GDM1 (cell line): ENCODE measurements at places on chromosomes 6 and 20.

DNA sequence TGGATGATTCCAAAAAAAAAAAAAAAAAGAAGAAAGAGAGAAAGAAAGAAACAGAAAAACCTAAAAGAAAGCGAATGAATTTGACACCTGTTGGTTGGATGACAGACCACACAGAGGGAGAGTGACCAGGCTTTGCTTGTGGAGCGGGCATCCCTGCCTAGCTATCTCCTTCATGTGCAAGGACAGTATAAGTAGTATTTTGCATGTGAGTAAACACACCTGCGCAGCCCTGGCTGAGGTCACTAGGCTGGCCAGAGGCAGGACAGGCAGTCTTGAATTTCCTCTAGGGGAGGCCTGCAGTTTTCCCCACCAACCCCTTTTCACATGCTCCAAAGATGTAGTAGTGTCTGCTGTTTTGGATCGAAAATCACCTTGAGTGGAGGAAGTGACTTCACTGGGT lies 126.4 kb downstream of the CCDC170 start:
- DNase-seq = no peak

DNA sequence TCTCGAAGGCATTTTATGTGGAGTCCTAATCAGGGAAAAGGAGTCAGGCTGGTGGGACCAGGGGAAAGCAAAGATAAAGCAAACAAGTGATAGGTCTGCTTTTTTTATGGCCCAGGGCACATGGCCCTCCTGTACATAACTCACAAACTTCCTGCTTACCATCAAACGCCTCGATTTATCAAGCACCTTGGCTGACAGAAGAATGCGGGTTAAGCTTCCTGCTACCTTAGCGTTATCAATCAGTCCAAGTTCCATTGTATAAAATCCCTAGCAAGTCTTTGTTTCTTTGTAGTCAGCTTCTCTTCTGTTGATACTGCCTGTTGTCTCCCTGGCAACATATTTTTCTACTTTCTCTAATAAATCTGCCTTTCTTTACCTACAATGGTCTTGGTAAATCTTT lies 4.1 kb upstream of the TRIM27 start:
- no peak for DNase-seq

GRCh38 chr6:65113581-65113980 lies 593.4 kb downstream of the EYS start:
- DNase-seq = no peak

- no peak for DNase-seq
Observed at GRCh38 chr6:160274871-160275510, 16.4 kb upstream of the SLC22A2 start.

DNA sequence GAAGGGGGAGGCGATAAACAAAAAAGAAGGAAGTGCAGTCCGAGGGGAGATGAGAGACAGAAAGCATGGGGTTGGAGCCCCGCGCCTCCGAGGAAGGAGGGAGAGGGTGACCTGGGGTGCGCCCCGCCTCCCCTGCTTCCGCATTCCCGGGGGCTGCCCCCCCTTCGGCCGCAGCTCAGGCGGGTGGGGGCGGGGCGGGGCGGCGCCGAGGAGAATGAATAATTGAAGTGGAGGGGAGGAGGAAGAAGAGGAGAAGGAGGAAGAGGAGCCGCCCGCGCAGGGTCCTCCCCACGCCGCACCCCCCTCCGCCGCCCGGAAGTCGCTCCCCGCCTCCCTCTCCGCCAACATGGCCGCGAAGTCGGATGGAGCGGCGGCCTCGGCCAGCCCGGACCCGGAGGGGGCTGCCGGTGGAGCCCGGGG lies at the start of gene XKR7:
Gene XKR7, plus strand, starts transcription at position 322 of the 420 bp plus-strand sequence. Its CDS starts 25 bp downstream, at position 347.
- peak; percentile 53 for DNase-seq

DNA sequence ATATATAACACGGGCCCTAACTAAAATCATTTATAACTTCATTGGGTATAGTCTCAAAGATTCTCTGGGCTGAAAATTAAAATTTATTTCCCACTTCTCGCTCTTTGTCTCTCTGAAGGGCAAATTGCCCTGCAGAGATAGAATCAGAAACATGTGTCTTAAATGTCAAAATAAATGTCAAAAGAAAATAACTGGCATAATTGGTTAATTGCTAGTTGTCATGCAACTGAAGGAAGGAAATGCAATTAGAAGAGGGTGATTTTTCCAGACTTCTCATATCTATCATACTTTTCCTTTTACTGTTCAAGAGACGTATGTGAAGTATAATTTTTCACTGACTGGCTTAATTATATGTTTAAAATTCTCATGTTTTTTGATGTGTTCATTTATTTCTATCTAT lies 80.3 kb upstream of the HMGCLL1 start:
- no peak for DNase-seq

DNA sequence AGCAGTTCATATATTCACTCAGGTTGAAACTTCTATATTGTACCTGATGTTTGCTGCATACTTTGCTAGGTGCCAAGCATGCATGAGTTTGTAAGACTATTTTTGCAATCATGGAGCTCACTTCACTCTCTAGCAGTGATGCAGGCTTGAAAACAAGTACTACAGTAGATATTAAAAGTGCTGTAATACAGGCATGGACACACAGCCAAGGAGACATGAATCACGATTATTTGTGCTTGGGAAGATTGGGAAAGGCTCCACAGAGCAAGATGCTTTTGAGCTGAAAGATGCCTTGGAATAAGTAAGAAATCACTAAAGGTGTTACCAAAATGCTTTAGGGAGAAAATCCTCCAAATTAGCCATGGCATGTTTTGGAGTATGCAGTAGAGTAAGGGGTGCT lies 427.4 kb downstream of the UTRN start:
- DNase-seq = no peak

DNA sequence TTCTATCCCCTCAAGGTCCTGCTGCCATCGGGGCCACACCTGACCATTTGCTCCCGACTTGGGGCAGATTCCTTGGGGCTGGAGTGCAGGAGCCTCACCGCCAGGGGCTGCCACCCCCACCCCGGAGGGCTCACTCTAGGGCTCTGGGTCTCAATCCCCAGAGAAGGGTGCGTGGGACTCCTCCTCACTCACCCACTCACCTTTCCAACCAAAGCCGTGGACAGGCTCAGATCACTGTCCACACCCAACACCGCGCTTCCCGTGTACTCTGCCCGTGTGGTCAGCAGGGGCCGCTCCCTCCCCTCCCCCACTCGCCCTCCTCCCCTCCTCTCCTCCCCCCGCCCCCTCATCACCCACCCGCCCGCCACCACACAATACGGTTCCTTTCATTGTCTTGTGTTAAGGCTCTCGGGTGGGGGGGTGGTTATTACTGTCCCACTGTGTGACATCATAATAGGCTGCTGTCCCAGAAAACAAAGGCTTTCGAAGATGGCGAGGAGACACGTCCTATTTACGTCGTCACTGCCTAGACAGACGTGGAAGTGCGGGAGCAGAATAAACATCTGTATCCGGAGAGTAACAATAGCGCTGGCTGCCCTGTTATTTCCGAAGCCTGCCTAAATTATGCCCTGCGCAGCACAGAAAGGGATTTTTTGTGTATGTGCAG lies 85.8 kb downstream of the YTHDF1 start:
- no peak for DNase-seq

GRCh38 chr20:23130622-23131140 lies 44.6 kb upstream of the CD93 start:
- DNase-seq = no peak

- no peak for DNase-seq
Observed at GRCh38 chr20:61769286-61769832, 296.3 kb downstream of the TAF4 start.

DNA sequence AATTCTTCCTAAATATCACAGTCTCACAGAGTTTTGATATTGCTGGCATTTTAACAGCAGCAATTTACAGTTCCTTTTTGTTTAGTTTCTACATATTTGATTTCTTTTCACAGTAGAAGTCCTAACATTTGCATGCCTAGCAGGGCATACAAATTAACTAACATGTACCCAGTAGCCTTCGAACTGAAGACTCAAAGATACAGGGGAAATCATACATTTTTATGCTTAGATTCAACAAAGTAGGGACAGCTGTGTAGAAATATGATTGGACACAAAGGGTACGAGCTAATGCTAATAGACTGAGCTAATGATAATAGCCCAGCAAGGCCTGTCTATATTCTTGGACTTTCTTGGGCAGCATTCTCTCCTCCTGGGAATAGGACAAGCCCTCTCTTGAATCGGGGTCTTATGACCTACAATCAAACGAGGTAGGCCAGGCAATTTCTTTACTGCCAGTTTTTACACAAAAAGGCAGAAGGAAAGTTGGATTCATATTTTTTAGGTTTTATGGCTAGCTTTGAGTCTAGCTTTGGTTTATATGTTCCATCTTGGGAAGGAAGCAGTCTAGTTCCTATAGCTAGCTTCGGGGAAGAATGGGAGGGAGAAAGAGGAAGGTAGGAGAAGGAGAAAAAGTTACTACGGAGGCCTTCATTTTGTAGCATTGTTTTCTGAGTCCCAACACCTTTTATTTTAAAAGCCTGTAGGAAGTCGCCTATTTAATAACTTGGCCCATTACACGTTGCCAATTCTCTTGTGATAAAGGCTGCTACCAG lies 115.8 kb downstream of the HFE start:
- DNase-seq = no peak

DNA sequence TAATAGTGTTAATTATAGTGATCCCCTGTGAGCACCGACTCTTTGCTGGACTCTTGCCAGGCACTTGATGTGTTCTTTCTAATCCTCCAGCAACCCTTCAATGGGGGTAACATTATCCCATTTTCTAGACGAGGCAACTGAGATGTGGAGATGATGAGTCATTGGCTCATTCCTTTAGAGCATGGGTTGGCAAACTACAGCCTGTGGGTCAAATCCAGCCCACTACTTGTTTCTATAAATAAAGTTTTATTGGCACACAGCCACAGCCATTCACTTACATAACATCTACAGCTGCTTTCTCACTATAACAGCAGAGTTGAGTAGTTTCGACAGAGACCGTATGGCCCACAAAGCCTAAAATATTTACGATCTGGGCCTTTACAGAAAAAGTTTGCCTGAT lies 249.5 kb upstream of the KCNG1 start:
- DNase-seq = no peak

- no peak for DNase-seq
Observed at GRCh38 chr20:49400410-49400809, 82.1 kb downstream of the KCNB1 start.

GRCh38 chr6:73803562-73804241 lies 107.7 kb downstream of the CD109 start:
- DNase-seq = no peak

GRCh38 chr6:167988945-167989841 lies 8.3 kb upstream of the KIF25 start:
- no peak for DNase-seq

- no peak for DNase-seq
Observed at GRCh38 chr6:116406678-116407345, 36.1 kb downstream of the DSE start.

DNA sequence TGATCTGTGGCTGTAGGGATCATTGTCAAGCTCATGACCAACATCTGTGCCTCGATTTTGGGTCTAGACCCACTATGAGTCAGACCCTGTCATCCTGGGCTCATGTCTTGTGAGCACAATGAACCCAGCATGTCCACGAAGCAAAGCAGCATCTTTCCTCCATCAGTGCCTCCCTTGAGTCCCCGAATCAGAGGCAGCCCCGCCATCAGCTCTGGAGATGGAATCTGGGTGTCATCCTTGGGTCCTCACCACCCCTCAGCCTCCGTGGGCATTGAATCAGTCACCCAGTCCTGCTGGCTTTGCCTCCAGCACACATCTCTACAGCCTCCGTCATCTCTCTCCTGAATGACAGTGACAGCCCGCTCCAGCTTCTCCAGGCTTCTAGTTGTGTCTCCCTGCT lies 56.9 kb downstream of the CHMP4B start:
- no peak for DNase-seq

GRCh38 chr6:139062932-139063646 lies 34.5 kb downstream of the ABRACL start:
- no peak for DNase-seq

DNA sequence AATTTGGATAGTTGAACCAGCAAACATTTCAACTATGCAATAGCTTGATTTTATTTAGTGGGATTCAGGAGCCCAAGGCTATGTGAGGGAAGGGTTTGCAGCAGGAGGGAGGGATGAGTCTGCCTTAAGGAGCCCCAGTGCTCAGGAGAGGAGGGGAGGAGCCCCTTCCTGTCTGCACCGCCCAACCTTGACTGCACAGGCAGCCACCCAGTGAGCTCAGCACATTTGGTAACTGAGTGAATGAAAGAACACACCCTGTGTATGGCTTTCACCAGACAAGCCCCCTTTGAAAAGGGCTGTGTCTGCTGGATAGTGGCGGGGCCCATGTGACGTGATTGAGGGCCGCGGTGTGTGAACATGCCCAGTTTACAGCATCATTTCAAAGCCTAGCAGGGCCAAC lies 17.0 kb downstream of the DACT2 start:
- DNase-seq = no peak

- DNase-seq = no peak
Observed at GRCh38 chr6:87029711-87030314, 65.1 kb downstream of the CGA start.

- DNase-seq = no peak
Observed at GRCh38 chr20:8656335-8656734, 412.6 kb upstream of the PLCB4 start.
